Astrocyte (in vitro differentiated cells and primary cell): ENCODE measurements at places on chromosomes 5 and 9. TPM values are rescaled to one million over a fixed set of nuclear protein-coding genes. Genes with fewer than 3 reads are reported as not detected.

JAKMIP2 gene
- 15.1 and 19.3 TPM in 2 replicates for total RNA-seq

MARVELD2 gene
- total RNA-seq, result 10.1 and 10.6 TPM in 2 replicates

MEIKIN gene
- total RNA-seq, result not detected in 2 replicates

PRLR gene
- 0.93 and 0.99 TPM in 2 replicates for total RNA-seq

SMIM3 gene
- total RNA-seq, result 16.7 and 19.8 TPM in 2 replicates

ANKRD18B gene
- total RNA-seq, result 5.5 and 6.3 TPM in 2 replicates

PCDHGB6 gene
- 18.4 and 19.9 TPM in 2 replicates for total RNA-seq

POU5F2 gene
- total RNA-seq, result 0.43 and 0.54 TPM in 2 replicates

PLCXD3 gene
- 0.55 and 1.6 TPM in 2 replicates for total RNA-seq

SOHLH1 gene
- not detected in 2 replicates for total RNA-seq

C9orf50 gene
- total RNA-seq, result 0.41 TPM in 1 of 2 replicates, not detected in the other

UGCG gene
- 130 and 166 TPM in 2 replicates for total RNA-seq

CCL21 gene
- not detected in 2 replicates for total RNA-seq

LRRC19 gene
- not detected in 2 replicates for total RNA-seq

SEMA4D gene
- 4.8 and 6.2 TPM in 2 replicates for total RNA-seq

CBY3 gene
- total RNA-seq, result not detected in 2 replicates

NOTCH1 gene
- total RNA-seq, result 34.1 and 35.5 TPM in 2 replicates
